NCI-H2081 treated with DMSO at 0.1 percent for 48 hours (cell line): ENCODE measurements at places on chromosomes 4 and X.

DNA sequence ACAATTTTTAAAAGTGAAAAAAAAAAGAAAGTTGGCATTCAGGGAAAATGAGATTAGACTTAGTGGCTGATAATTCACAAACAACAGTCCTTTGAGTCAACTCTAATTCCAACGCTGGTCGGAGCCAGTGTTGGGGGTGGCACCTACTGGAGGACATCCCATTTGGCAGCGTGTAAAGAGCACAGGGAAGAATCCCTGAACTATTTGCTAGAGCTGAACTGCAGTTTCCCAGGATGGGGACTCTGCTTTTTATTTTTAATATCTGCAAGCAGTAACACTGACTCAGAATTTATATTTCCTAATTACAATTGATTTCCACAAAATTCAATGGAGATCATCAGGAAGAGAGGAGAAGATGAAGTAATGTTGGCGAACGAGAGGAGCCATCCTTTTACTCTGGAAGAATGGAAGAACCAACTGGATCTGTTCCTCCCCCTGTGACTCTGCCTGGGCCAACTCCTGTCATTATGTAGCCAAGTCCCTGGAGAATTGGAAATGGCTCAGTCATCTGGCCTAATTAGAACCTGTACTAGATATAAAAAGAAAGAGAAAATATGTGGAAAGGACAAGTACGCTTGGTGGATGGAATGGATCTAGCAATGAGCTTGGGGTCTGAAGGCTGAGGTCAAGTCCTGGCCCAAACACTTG, 76.7 kb downstream of the IRF2 start:
- DNase-seq, result no peak

- DNase-seq, result no peak
These were observed 3.4 kb upstream of the KCND1 start for GRCh38 chrX:48975041-48975440.

DNA sequence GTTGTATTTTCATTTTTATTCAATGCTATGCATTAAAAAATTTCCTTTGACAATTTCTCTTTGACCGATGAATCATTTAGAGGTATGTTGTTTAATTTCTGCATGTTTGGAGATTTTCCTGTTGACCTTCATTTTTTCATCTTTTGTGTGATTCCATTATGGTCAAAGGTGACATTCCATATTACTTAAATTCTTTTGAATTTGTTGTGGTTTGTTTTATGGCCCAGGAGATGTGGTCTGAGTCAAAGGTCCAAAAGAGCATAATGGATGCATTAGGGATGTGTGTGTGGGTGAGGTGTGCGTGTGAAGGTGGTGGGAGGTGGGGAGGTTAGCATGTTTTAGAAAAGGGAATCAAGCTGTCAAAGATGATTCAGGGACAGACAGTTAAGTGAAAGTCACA, 76.0 kb upstream of the GIMD1 start:
- no peak for DNase-seq

- DNase-seq, result no peak
These were observed 340.1 kb upstream of the NR3C2 start for GRCh38 chr4:148782284-148782683.

DNA sequence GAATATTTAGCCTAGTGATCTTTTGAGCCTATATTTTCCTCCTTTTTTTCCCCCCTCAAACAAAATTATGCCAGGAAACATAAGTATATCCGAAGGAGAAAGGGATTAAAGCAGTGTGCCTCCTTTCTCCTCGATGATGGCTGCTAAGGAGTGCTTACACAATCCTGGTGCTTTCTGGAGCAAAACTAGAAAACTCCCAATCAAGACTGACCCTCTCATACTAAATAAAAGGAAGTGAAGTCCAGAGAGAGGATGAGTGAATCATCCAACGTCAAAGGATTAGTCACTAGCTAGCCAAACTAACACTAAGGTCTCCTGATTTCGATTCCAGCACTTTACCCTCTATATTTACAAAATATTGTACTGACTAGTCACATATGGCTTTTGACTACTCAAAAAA, 146.8 kb downstream of the PPP3CA start:
- DNase-seq, result no peak

DNA sequence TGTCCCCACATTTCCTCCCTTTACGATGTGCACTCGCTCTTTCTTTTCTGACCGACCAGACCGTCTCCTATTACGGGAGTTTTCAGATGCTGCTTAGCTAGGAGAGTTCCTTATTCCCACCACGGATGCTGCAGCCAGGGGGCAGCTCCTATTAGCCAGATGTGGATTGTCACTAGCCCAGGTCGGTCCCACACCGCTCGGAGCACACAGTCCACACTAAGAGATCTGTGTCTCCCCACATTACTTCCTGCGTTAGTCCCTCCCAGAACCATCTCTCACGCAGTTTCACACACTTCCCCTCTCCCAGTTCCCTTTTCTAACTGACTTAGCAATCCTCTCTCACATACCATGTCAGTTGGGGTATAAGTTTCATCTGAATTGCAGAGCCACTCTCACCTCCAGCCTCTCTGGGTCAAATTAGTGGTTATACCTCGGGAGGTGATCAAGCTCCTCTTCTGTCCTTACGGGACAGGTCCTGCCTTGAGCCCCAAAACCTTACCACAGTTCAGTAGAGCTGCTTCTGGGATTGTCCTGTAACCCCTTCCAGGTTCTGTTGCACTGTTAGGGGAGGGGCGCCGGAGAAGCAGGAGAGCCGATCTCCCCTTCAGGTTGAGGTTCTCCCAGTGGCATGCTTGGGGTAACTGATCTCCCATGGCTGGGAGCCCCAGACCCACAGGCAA, 28.2 kb downstream of the SULT1E1 start:
- no peak for DNase-seq

DNA sequence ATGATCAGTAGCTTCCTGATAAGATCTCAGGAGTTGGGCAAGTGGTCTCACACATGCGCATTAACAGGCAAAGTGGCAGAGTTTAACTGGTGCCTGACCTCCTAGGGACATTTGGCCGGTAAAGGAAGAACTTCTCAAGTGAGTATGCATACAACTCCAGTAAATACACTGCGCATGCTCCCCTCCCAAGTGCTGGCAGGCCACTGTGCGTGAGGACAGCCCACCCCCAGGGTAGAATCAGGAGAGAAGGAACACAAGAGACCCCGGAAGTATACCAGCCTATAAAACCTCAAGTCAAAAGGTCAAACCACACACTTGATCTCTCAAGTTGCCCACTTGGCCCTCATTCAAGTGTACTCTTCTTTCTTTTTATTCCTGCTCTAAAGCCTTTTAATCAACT, 225.5 kb upstream of the ANKRD50 start:
- no peak for DNase-seq

DNA sequence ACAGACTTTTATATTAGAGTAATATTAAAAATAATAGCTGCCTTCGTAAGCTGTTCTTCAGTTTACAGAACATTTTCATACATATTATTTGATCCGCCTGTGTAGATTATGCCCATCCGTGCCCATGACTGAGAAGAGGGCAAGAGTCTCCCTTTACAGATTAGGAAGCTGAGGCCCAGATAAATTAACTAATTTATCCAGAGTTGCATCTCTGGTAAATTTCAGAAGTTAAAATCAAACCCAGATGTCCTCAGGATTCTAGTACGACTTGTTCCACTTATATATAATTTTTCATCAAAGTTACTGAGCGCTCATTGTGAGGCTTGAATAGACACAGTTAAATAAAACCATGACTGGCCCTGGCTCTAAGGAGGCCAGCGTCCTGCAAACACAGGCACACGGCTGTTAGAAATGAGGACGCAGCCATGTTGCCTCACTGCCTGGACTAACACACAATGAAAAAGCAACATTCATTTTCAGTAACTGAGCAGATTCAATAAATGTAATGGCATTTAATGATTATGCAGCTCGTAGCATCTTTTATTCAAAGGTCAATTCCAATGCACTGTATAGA, 148.0 kb downstream of the TENM3 start:
- no peak for DNase-seq

DNA sequence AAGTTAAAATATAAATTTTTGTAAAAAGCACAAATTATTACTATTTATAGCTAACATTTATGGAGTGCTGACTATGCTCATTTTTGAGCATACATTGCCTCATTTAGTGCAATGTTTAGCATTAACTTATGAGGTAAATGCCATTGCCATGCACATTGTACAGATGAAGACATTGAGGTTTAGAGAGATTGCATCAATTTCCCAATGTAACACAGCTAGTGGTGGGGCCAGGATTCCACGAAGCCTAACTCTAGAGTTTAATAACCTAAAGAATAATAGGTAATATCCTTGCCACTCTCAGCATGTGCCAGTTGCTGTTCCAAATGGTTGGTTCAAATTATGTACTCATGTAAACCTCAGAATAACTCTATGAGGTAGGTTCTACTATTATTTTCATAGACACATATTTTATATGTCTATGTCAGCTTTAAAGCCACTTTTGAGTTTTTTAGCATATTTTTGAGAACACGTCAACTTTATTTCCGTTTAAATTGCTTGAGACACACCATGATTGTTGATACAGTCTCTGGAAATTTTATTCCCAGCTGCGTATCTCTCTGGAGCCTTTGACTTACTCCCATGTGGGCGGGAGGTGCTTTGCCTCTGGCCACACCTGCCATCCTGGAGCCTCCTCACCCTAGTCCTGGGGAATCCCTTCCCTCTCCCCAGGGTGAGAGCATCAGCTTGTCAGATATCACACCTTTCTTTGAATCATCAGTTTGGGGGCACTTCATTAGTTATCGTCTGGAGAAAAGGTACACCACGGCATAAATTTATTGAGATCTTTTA, 10.8 kb upstream of the ADH1A start:
- no peak for DNase-seq

DNA sequence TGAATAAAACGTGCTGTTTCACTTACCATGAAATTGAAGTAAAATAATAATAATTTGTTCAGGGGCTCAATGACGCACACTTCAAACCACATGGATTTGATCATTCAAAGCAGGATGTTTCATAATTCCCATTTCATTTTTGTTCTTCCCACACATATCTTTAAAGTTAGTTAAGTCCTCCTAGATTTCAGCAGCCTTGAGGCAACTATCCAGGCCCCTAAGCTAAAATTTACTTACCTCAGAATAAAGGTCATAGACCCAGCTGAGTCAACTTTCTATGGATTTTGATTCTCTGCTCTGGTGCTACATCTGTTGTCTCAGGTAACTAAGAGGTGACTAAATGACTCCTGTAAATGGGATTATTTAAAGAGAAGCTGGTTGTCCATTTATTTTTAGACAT, 25.0 kb downstream of the GPR174 start:
- DNase-seq, result no peak

DNA sequence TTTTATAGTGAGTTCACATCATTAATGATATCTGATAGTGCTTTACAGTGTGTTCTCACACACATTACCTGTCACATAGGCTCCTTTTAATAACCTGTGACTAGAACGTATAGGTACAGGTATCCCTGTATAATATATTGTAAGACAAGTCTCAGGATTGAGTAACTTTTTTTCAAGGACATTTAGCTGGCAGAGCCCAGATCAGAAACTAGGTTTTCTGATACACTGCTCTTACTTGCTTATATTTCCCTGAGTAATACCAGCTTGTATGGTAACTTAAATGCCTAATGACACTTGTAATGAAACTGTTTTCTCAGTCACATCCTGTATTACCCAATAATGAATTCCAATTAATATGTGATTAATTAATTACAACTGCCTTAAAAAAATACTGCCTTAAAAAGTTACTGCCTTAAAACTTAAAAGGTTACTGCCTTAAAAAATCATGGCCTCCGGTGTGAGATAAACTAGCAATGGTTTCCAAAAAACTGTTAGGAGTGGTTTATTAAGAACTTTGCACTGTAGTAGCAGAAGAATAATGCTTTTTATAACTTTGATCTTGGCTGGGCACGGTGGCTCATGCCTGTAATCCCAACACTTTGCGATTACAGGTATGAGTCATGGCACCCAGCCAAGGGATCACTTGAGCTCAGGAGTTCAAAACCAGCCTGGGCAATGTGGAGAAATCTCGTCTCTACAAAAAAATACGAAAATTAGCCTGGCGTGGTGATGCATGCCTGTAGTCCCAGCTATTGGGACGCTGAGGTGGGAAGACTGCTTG, 11.9 kb downstream of the COPS4 start:
- no peak for DNase-seq

- no peak for DNase-seq
These were observed 860.2 kb downstream of the FSTL5 start for GRCh38 chr4:161303551-161303950.

GRCh38 chrX:153692611-153693156, 5.0 kb downstream of the SLC6A8 start:
- no peak for DNase-seq

- no peak for DNase-seq
These were observed 78.1 kb upstream of the TNIP3 start for GRCh38 chr4:121242188-121242750.

- DNase-seq, result no peak
These were observed 252.7 kb downstream of the SPRY1 start for GRCh38 chr4:123649250-123649644.

DNA sequence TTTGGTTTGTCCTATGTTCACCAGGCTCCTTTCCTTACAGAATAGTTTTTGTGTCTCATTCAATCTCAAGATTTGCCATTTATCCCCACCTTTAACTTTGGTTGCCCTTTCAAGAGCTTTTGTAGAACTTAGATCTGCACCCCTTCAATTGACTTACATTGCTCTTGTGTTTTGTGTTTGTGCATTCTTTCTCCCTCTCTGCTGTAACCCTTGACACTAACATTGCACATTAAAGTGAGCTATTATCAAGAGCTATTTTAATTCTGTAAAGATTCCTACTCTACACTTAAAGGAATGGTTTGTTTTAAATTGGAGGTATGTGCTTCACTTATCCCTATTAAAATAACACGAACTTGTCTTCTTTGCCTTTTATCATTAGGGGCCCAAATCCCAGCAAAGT, 65.3 kb downstream of the CDS1 start:
- DNase-seq, result no peak

DNA sequence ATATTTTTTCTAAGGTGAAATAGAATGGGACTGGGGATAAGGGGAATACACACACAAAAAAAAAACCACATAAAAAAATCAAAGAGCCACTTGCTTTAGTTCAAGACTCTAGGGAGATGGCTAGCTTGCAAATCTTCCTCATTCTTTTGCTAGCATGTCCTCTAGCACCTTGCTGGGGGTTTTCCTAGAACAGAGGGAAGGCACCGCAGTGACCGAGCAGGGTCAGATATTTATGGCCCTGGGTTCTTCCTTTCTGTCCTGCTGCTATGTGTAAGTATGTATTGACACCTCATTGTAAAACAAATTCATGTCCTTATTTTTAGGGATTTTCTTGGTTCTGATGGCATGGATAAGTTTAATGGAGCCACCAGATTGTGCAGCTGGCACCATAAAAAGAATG, 81.2 kb downstream of the SHISA3 start:
- DNase-seq, result no peak

DNA sequence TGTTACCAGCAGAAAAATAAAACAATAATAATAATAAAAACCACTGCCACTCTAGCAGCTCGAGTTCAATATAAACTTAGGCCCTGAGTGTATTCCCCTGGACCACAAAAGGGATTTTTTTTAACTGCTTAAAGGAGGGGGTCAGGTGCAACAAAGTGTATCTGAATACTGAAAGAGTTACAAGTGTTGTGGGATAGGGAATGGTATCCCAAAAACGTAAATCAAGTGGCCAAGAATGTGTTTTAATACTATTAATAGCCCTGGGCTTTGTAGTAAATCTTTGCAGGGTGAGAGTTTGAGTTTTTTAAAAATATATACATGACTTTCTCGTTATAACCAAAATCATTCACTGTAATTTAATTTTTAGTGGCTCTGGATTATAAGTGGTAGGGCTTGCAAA, 860.1 kb upstream of the INTU start:
- DNase-seq, result no peak

- no peak for DNase-seq
These were observed 40.8 kb downstream of the STK26 start for GRCh38 chrX:132063862-132064261.
